Activated T-cell treated with anti-CD3 and anti-CD28 coated beads, Interleukin-2, amount 50 U/mL, for 48 hours (primary cell): ENCODE measurements at places on chromosomes 3 and 15.

- DNase-seq: no peak
Measured at GRCh38 chr3:50883755-50884154, 209.0 kb downstream of the DOCK3 start.

DNA sequence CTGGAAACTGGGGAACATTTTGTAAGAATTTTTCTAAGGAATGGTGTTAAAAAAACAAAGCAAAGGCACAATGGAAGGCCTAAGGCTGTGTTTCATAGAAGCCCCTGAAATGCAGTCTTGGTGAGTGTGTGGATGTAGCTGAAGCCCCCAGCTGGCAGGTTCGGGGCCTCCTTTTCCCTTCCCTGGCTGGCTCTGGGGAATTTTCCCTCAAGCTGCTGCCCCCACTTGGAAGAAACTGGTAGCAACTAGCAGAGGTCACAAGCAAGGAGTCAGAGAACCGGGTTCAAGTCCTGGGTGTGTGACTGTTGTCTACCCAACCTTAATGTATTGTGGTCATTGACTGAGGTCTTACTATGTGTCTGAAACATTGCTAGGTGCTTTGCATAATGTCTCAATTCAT lies 85.3 kb upstream of the MYZAP start:
- no peak for DNase-seq

- no peak for DNase-seq
Measured at GRCh38 chr3:181626036-181626435, 85.7 kb upstream of the SOX2 start.

DNA sequence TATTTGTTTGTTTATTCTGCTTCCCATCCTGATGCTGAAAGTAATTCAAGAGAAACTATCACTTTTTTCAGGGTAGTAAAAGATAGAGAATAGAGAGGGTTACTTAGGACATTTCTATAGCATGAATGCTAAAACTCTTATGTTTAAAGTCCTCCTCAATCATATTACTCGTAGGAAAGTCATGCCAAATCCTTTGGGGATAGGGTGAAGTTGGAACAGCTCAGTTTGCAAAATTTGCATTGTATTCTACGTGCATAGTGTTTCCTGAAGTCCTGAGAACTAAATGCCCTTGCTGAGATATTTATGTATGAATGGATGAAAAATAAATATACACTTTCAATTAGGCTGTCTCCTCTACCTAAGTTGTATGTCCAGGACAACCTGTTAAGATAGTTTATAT lies 14.6 kb downstream of the PLSCR5 start:
- DNase-seq: no peak

- no peak for DNase-seq
Measured at GRCh38 chr3:81579744-81580143, 181.7 kb downstream of the GBE1 start.

DNA sequence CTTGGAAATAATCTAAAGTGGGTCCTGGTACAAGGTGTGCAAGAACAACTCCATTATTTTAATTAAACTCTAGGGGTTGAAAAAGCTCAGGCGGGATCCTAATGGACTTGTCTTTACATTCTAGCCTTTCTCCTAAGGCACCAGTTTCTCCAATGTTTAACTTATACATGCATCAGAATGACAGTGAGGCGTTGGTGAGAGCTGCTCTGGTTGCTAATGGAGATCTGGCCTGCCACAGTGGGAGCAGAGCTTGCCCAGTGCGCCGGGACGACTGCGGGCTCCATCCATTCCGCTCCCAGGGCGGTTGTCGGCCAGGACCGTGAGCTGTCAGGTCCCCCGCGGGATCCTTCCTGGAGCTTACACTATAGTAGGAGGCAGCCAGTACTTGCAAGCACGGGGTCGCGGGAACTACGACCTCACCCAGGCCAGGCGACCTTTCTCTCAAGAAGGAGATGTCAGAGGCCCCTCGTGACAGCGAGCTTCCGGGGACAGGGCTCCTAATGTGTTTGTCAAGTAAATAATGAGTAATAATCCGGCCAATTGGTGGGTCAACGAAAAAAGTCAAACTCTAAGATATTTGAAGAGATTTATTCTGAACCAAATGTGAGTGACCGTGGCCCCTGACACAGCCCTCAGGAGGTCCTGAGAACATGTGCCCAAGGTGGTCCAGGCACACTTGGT lies 991 bp upstream of the HIGD1A start:
- no peak for DNase-seq

GRCh38 chr3:178966299-178967176 lies 105.1 kb downstream of the ZMAT3 start:
- DNase-seq: no peak

GRCh38 chr3:129107793-129108192 lies 13.8 kb downstream of the RAB43 start:
- no peak for DNase-seq

DNA sequence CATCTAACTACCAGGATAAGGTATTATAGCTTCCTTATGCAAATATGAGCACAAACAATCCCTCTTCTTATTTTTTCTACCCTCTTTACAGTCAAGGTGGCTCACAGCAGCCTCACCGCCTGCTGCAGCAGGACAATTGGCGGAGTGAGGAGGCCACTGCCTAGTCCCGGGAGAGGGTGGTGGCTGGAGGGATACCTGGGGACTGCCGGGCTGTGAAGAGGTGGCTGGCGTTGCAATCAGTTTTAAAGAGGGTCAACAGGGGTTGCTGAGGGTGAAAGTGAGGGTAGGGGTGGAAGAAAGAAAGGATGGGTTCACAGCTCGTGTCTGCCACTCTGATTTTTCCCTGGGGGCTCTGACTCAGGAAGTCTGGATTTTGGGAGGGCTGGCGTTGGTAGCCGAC lies 105.1 kb upstream of the SLC6A6 start:
- no peak for DNase-seq

- DNase-seq: no peak
Measured at GRCh38 chr3:134094491-134094890, 64.8 kb upstream of the SLCO2A1 start.

DNA sequence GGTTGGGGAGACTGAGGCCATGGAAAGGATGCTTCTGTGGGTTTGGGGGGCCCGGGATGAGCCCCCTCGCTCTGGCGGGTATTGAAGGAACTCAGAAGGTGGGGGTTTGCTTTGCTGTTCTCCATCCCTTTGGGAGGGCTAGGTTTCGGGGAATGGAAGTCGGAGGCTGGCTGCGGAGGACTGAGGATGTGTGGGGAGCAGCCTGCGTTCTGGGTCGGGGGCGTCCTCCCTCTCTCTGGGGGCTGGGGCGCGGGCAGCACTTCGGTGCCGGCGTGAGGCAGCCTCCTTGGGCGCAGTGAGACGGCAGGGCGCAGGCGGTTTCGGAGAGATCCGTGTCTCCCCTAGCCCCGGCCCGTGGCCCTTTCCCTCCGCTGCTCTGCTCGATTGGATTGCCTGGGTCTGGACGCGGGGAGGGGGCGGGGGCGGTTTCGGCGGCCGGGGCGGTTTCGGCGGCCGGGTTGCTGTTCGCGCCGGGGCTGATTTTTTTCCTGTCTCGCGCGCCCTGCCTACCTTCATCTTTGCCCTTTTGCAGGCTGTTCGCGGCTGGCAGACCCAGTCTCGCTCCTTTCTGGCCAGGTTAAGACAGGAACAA lies 1.4 kb downstream of the PTPRG start:
- peak; percentile 18 for DNase-seq

DNA sequence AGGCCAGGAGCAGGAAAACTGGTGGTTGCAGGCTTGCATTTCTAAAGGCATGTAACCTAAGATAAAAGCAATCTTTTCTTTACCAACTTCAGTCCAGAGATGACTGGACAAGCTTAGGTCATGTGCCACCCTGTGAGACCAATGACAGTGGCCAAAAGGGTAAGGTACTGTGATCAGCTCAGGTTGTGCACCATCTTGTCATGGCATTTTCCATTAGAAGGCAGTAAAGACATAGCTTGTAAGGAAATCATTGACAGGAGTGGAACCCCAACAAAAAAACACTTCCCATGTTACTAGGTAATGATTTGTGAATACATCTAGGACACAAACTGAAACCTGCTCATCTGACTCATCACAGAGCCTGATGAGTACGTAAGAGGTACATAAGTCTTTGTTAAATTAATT lies 35.2 kb downstream of the SSR3 start:
- no peak for DNase-seq

GRCh38 chr3:181317508-181317907 lies 328.0 kb upstream of the DNAJC19 start:
- no peak for DNase-seq

- DNase-seq: no peak
Measured at GRCh38 chr3:71238355-71238757, 345.2 kb downstream of the FOXP1 start.

- no peak for DNase-seq
Measured at GRCh38 chr3:190017521-190018288, 103.0 kb downstream of the P3H2 start.

- DNase-seq: no peak
Measured at GRCh38 chr3:171122861-171123260, 96.3 kb upstream of the SLC2A2 start.

DNA sequence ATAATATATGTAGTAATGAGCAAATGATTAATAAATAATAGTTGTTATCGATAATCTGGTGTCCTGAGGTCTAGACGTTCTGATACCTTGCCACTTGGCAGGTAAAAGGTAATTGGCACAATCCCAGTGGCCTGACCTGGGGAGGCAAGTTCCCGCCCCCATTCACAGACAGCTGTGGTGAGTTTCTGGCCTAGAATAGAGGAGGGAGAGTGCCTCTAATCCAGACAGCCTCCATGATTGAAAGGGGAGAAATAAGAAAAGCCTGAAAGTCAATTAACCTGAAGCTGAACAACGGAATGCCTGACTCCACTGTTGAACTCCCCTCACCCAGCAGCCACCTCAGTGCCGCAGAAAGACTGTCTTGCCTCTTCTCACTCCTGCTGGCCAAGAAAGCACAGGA lies 38.1 kb upstream of the SV2B start:
- DNase-seq: no peak

DNA sequence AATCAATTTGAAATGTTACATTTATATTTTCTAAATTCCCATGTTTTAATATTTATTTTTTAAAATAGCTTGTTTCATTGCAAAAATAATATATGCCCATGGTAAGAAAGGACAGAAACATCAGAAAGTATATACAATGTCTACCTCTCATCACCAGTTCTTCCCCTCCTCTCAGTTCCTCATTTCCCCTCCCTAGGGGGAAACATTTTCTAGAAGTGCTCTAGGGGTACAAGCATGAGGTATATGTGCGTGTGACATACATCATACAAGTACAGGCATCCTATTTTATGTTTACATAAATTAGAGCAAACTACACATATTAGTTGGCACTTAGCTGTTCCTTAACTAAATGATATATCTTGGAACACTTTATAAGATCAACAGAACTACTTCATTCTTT lies 189.3 kb upstream of the VEPH1 start:
- DNase-seq: no peak

- no peak for DNase-seq
Measured at GRCh38 chr15:78923015-78923414, 21.8 kb downstream of the CTSH start.

DNA sequence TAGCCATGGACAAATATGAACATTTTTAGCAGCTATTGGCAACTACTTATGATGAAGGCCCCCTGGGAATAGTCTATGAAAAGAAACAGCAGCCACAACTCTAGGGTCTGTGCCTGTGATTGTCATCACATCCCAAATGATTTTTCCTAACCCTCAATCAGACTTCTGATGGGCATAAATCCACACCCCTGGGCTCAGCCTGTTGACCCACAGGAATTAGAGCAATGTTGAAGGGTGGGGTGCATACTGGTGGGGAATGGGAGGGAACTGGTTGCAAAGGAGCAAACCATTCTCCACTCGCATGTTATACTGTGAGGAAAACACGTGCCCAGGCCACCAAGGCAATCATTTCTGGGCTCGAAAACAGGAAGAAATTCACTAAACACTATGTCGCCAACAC lies 106.5 kb upstream of the CTNNB1 start:
- DNase-seq: no peak

DNA sequence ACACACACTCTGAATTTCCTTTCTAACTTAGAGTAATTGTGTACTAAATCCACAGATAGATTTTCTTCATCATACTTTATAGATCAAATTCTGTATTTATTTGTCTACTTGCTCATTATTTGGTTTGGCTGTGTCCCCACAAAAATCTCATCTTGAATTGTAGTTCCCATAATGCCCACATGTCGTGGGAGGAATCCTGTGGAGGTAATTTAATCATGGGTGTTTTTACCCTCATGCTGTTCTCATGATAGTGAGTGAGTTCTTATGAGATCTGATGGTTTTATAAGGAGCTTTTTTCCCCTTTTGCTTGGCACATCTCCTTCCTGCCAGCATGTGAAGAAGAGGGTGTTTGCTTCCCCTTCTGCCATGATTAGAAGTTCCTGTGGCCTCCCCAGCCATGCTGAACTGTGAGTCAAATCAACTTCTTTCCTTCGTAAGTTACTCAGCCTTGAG lies 198.3 kb upstream of the TGFBR2 start:
- DNase-seq: no peak

GRCh38 chr15:99228120-99228770 lies 21.1 kb downstream of the TTC23 start:
- DNase-seq: no peak

- DNase-seq: no peak
Measured at GRCh38 chr3:131233900-131234668, 147.5 kb upstream of the NUDT16 start.

DNA sequence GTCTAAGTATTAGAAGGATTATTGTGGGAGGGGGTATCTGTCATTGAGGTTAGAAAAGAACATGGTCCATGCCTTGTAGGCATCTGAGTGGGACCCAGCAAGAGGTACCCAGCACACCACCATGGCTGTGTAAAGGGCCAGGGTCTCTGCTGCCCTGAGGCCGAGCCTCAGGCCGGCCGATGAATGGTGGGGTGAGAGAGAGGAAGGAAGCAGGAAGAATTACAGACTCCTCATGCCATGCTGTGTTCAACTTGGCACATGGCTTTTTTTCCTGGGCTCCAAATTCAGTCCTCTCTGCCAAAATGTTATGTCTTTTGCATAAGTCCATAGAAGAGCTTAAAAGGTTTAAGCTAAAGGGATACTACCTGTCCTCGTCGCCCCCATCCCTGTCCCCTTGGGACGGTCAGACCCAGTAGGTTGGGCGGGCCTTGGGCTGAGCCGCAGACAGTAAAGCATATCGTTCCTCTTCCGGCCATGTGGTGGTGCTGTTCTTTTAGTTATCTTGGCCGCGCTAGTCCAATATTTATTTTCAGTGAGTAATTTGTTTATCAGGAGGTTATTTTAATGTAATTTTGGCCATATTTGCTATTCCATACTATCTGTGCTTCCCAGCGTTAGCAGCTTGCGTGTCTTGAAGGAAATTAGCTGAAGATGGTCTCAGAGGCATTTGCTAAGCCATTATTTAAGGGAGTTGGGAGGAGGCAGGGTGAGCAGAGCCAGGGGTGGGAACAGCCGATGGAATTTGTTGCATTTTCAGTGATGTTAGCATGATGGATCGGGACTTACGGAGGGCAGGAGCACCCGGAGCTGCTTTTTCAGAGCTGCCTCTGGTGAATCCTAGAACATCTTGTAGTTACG lies 152.4 kb downstream of the AGBL1 start:
- DNase-seq: peak; percentile 44

GRCh38 chr3:183662099-183662498 lies 26.7 kb downstream of the KLHL24 start:
- DNase-seq: no peak

GRCh38 chr3:175606650-175607318 lies 747.6 kb downstream of the NAALADL2 start:
- DNase-seq: no peak
